Fibroblast of skin of back (primary cell): ENCODE measurements at places on chromosomes 1 and 21.
A peak's percentile ranks its signal among the peaks of the same experiment; 100 is the strongest.

GRCh38 chr1:7921796-7922195 is 18.8 kb downstream of the TNFRSF9 start:
- DNase-seq, result peak; percentile 70

- DNase-seq, result peak; percentile 99
Measured at GRCh38 chr1:185719021-185719420, 15.2 kb upstream of the HMCN1 start.

DNA sequence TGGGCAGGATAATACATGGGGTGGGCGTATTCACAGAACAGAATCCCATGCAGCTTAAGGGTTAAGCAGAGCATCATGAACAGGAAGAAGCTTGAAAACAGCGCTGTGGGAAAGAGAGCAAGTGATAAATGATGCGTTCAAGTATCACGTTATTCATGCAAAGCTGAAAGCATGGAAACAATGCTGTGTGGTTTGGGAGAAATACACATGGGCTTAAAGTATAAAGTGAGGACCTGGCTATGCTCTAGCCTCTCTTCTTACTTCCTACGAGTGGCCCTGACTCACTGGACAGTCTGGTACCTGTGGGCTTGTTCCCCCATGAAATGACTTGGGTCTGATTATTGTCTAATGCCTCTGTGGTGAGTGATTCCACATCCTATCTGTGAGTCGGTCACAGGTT is 25.7 kb downstream of the TMPRSS2 start:
- DNase-seq, result peak; percentile 58

DNA sequence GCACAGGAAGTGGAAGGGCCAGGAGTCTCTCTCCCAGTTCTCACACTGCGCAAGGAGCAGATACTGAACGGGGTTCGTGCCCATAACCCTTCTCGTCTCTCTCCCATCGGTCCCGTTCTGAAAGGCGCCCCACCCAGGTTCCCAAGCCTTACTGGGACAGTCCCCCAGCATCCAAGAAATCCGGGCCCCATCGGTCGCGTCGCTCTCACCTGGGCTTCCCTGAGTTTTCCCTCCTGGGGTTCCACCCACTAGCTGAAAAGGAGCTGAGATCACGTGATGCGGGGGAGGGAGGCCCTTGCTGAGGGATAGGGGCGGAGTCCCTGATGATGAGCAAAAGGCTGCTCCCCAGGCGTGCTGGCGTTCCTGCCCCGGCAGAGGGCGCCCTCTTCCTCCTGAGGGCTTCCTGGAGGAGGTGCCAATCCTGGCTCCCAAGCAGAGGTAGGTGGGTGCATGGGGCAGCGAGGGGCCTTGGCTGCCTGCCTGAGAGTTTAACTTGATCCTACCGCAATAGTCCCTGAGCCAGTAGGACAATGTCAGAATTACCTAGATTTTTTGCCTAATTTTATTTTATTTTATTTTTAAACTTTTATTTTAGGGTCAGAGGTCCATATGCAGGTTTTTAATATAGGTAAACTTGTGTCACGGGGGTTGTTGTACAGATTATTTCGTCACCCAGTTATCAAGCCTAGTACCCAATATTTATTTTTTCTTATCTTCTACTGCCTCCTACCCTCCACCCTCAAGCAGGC is at the start of gene SPOCD1:
Gene SPOCD1, minus strand, starts transcription at position 271 of the 749 bp plus-strand sequence. CDS start 689 bp downstream, outside the sequence.
- peak; percentile 84 for DNase-seq

- no peak for DNase-seq
Measured at GRCh38 chr1:199151634-199152425, 513.0 kb downstream of the PTPRC start.

GRCh38 chr1:206449565-206449964 is 20.7 kb upstream of the IKBKE start:
- DNase-seq, result peak; percentile 26

GRCh38 chr1:208184966-208185654 is 59.1 kb downstream of the PLXNA2 start:
- peak; percentile 86 for DNase-seq

GRCh38 chr1:8314346-8315280 is 3.3 kb upstream of the SLC45A1 start:
- peak; percentile 78 for DNase-seq

- DNase-seq, result no peak
Measured at GRCh38 chr1:154496383-154496782, 5.6 kb upstream of the TDRD10 start.

- no peak for DNase-seq
Measured at GRCh38 chr1:169491845-169492281, 6.1 kb upstream of the SLC19A2 start.

GRCh38 chr1:153260585-153261280 is 1.2 kb downstream of the LORICRIN start:
- no peak for DNase-seq

- no peak for DNase-seq
Measured at GRCh38 chr1:169217636-169218035, 111.1 kb downstream of the ATP1B1 start.

DNA sequence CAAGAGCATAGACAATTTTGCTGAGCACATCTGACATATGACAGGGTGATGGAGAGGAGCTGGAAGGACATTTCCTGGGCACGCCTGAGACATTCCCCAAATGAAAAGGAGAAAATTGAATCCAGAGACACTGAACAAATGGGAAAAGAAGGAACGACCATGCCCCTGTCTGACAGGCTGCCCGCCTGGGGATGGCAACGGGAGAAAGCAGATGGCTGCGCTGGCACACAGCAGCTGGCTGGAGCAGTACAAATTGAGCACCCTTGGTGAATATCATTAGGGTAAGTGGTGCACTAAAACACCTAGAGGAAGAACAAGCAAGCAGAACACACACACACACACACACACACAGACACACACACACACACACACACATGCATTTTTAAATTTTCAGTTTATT is 174.3 kb upstream of the DUSP10 start:
- DNase-seq, result no peak

DNA sequence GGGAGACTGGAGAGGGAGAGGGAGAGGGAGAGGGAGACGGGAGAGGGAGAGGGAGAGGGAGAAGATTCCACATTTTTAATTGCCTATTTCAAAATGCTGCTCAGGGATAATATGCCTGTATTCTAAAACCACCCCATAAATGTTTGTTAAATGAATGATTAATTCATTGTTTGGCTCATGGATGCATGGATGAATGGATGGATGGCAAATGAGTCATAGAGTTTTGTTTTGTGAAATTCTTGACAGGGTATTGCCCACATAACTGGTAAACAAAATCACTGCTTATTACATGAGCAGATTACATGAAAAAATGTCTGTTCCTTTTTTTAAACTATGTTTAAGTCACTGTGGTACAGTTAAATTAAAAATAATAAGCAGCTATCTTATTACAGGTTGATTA is 220.4 kb downstream of the ZP4 start:
- no peak for DNase-seq

GRCh38 chr1:211637066-211637465 is 38.4 kb downstream of the NEK2 start:
- no peak for DNase-seq

DNA sequence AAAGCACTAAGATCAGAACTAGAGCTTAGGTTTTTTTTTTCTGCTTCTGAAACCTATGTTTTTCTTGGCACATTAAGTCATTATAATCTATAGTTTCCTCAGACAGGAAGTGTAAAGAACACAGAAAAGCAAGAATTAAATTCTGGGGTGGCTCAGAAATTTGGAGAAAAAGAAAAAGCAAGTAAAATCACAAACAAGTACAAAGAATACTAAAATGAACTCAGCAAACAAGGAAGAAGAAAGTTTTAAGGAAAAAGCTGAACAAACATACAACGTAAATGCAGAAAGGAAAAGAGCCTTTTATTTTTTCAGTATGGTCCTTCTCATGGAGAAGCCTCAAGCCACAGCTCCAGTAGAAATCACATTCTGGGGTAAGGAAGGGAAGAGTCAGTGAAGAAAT is 8.6 kb upstream of the CNN3 start:
- DNase-seq, result no peak

DNA sequence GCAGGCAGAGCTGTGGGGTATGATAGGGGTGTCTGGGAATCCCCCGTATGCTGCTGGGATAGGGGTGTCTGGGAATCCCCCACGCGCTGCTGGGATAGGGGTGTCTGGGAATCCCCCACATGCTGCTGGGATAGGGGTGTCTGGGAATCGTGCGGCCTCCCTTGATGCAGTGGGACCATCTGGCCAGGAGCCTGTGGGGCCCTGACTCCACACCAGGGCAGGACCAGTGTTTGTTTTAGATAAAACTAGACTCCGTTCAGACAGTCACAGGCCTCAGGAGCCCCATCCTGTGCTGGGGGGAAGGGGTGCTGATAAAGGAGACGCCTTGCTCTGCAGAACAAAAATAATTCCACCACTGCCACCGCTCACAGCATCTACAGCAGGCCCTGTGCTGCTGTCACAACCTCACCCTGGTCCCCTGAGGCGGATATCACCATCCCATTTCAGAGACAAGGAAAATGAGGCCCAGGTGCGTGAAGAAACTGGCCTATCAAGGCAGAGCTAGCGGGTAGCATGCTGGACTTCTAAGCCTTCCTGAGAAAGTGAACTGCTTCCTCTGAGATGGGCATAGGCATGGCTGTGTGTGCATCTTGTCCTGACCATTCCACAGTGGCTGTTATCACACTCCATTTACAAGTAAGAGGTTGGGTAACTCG is 24.0 kb downstream of the ECE1 start:
- no peak for DNase-seq

- no peak for DNase-seq
Measured at GRCh38 chr1:182229921-182230491, 161.6 kb downstream of the GLUL start.

GRCh38 chr1:230087028-230087716 is 20.1 kb downstream of the GALNT2 start:
- no peak for DNase-seq
